ENCODE measurements at places on chromosomes 5 and 9. TPM values are rescaled to one million over a fixed set of nuclear protein-coding genes. Genes with fewer than 3 reads are reported as not detected.
A peak's percentile ranks its signal among the peaks of the same experiment; 100 is the strongest.

The HSPB3 gene
- total RNA-seq: not detected

The RNF180 gene
- total RNA-seq: 7.9 TPM

The ADAMTSL1 gene
- total RNA-seq: 12.3 TPM

The PRRX2 gene
- 112 TPM for total RNA-seq

DNA sequence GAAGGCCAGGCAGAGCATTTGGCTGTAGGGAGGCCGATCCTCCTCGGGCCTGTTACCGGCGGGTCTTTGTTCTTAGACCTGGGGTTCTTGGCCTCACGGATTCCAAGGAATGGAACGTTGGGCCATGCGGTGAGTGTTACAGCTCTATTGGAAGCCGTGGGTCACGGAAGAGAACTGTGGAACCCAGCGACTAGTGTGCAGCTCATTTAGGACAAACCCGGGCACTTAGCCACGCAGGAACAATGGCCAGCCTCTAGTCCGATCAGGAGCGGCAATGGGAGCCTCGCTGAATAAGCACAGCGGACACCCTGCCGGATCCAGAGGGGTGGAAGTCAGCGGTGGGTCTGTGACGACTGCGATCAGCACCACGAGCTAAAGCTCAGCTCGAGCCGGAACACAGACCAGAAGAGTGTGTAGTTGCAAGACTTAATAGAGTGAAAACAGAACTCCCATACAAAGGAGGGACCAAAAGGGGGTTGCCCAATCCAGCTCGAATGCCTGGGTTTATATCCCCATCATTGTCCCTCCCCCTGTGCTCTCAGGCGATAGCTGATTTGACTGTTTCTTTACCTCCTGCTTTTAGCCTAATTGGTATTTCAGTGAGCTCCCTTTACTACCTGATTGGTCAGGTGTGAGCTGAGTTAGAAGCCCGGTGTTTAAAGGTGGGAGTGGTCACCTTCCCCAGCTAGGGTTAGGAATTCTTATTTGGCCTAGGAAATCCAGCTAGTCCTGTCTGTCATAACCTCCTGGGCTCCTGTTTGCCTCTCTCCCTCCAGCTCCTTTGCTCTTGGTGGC lies 53.7 kb upstream of the RPL26L1 start:
- DNase-seq: no peak
- no peaks in the 10 kb centered on the region for H3K27me3 ChIP-seq
- peak overlapping the region; percentile 56 for H3K4me3 ChIP-seq
- peaks cover 70% of the 10 kb centered on the region for H3K4me1 ChIP-seq
- H3K36me3 ChIP-seq: peaks cover 7% of the 10 kb centered on the region
- H3K27ac ChIP-seq: peak overlapping the region; percentile 96

GRCh38 chr5:176629317-176629852 lies 949 bp downstream of the SNCB start:
- DNase-seq: no peak
- H3K4me3 ChIP-seq: peak overlapping the region; percentile 52
- H3K27ac ChIP-seq: no peak overlapping the region
- H3K36me3 ChIP-seq: no peaks in the 10 kb centered on the region
- H3K27me3 ChIP-seq: peaks cover 20% of the 10 kb centered on the region

- H3K4me3 ChIP-seq: no peak overlapping the region
- H3K27me3 ChIP-seq: no peaks in the 10 kb centered on the region
- no peak for DNase-seq
- no peak overlapping the region for H3K27ac ChIP-seq
- no peaks in the 10 kb centered on the region for H3K36me3 ChIP-seq
Measured at GRCh38 chr5:16600946-16601345, 15.9 kb downstream of the RETREG1 start.

GRCh38 chr9:123795336-123795735 lies 134.6 kb downstream of the DENND1A start:
- no peak overlapping the region for H3K27ac ChIP-seq
- no peaks in the 10 kb centered on the region for H3K27me3 ChIP-seq
- H3K4me3 ChIP-seq: no peak overlapping the region
- no peak for DNase-seq

GRCh38 chr5:51398875-51399642 lies 15.8 kb downstream of the ISL1 start:
- H3K27ac ChIP-seq: no peak overlapping the region
- no peaks in the 10 kb centered on the region for H3K27me3 ChIP-seq
- H3K36me3 ChIP-seq: no peaks in the 10 kb centered on the region

DNA sequence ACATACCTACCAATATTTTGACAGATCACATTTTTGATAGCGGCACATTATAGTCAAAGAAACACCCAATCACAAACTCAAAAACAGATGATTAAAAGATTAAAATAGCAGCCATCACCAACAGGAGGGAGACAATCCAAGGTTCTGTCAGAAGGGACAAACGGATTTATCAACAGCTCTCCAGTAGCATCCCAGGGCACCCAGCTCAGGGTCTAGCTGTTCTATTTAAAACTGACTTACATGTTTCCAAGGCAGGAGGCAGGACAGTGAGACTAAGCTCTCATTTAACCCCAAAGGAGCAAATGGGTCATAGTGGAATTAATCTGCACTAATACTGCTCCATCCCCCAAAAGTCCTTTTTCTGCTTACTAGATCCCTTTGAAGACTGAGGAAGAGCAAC lies 3.2 kb downstream of the AGTPBP1 start:
- H3K27me3 ChIP-seq: no peaks in the 10 kb centered on the region
- no peak for DNase-seq
- no peak overlapping the region for H3K27ac ChIP-seq
- no peaks in the 10 kb centered on the region for H3K4me1 ChIP-seq
- no peaks in the 10 kb centered on the region for H3K36me3 ChIP-seq

DNA sequence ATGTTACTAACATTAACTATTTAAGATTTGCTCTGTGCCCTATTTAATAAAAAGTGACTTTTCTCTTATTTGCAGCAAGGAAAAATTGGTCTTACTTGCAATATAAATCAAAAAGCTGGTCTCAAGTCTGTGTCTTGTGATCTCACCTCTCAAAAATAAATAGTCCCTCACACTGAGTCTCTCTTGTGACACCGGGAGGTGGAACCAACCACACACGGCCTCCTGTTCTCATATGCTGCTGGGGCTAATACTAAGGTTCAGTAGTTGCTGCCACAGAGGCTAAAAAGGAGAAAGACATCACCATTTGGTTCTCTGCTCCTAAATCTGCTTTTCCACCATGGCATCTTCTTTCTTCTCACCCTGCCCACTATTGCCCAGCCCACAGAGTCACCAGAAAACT lies 175.8 kb upstream of the FTMT start:
- DNase-seq: no peak
- H3K27ac ChIP-seq: no peak overlapping the region
- H3K4me1 ChIP-seq: no peaks in the 10 kb centered on the region
- no peak overlapping the region for H3K4me3 ChIP-seq

DNA sequence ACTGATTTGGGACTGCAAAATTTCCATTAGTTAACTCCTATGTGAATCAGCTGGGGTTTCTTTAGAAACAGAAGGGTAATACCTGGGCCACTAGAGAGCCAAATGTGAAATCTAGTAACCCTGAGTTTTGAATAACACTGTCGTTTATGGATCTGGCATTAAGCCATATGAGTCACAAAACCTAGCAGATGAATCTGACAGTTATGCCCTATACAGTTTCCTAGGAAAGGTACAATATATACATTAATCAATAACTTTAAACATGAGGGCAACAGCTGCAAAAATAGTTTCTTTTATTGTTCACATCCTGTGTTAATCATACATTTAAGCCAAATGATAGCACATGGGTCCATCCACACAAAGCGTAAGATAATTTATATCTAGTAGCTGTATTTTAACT lies 56.9 kb downstream of the PAM start:
- DNase-seq: no peak
- no peaks in the 10 kb centered on the region for H3K27me3 ChIP-seq
- H3K27ac ChIP-seq: no peak overlapping the region
- H3K4me1 ChIP-seq: peaks cover 23% of the 10 kb centered on the region
- H3K4me3 ChIP-seq: no peak overlapping the region

- no peak for DNase-seq
- H3K4me3 ChIP-seq: peak overlapping the region; percentile 25
- H3K36me3 ChIP-seq: peaks cover 91% of the 10 kb centered on the region
Measured at GRCh38 chr5:149417711-149418368, 38.7 kb upstream of the IL17B start.

- no peak overlapping the region for H3K27ac ChIP-seq
- DNase-seq: no peak
- H3K36me3 ChIP-seq: no peaks in the 10 kb centered on the region
- peaks cover 9% of the 10 kb centered on the region for H3K4me1 ChIP-seq
- no peaks in the 10 kb centered on the region for H3K27me3 ChIP-seq
Measured at GRCh38 chr5:136018814-136019783, 9.7 kb upstream of the TGFBI start.

GRCh38 chr5:91123901-91124300 lies 259.2 kb downstream of the ARRDC3 start:
- no peak overlapping the region for H3K4me3 ChIP-seq
- DNase-seq: no peak
- H3K36me3 ChIP-seq: no peaks in the 10 kb centered on the region
- H3K27ac ChIP-seq: peak overlapping the region; percentile 33
- H3K4me1 ChIP-seq: peaks cover 65% of the 10 kb centered on the region

DNA sequence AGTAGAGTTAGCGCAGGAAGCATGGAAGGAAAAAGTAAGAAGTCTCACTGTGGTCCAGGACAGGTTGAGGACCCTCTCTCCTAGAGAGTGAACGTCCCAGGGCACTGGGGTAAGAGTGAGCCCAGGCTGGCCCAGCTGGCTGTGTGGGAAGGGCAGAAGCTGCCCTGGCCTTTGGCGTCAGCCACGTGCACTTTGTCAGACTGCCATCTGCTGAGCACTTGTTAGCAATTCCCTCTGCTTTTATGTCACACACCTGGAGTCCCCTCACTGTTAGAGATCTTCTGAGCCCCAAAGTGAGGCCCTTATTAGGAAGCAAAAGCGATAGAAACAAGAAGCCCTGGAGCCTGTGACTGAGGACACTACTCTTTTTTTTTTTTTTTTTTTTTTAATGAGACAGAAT lies 79.1 kb downstream of the UGCG start:
- no peaks in the 10 kb centered on the region for H3K36me3 ChIP-seq
- DNase-seq: no peak
- no peaks in the 10 kb centered on the region for H3K27me3 ChIP-seq
- no peak overlapping the region for H3K27ac ChIP-seq
- no peak overlapping the region for H3K4me3 ChIP-seq
- H3K4me1 ChIP-seq: no peaks in the 10 kb centered on the region

DNA sequence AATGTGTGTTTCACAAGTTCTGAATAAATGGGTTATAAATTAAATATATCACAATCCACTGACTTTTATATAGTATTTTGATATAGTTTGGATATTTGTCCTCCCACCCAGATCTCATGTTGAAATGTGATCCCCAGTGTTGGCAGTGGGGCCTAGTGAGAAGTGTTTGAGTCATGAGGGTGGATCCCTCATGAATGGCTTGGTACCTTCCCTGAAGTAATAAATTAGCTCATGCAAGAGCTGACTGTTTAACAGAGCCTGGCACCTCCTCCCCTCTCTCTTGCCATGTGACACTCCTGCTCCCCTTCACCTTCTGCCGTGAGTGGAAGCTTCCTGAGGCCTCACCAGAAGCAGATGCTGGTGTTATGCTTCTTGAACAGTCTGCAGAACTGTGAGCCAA lies 127.9 kb upstream of the PALM2AKAP2 start:
- H3K4me1 ChIP-seq: no peaks in the 10 kb centered on the region
- no peaks in the 10 kb centered on the region for H3K36me3 ChIP-seq
- no peak overlapping the region for H3K27ac ChIP-seq
- no peaks in the 10 kb centered on the region for H3K27me3 ChIP-seq

- no peak overlapping the region for H3K27ac ChIP-seq
- no peak for DNase-seq
- no peaks in the 10 kb centered on the region for H3K36me3 ChIP-seq
- H3K4me1 ChIP-seq: no peaks in the 10 kb centered on the region
- H3K27me3 ChIP-seq: peaks cover 9% of the 10 kb centered on the region
- no peak overlapping the region for H3K4me3 ChIP-seq
Measured at GRCh38 chr5:181054138-181054537, 14.1 kb downstream of the BTNL9 start.

GRCh38 chr9:35714579-35715252 lies 17.3 kb downstream of the TLN1 start:
- DNase-seq: no peak
- no peak overlapping the region for H3K4me3 ChIP-seq
- peak overlapping the region; percentile 74 for H3K27ac ChIP-seq
- no peaks in the 10 kb centered on the region for H3K27me3 ChIP-seq
- no peaks in the 10 kb centered on the region for H3K4me1 ChIP-seq

- H3K4me1 ChIP-seq: no peaks in the 10 kb centered on the region
- H3K27me3 ChIP-seq: no peaks in the 10 kb centered on the region
- H3K4me3 ChIP-seq: peak overlapping the region; percentile 91
- no peaks in the 10 kb centered on the region for H3K36me3 ChIP-seq
- H3K27ac ChIP-seq: peak overlapping the region; percentile 99
Measured at GRCh38 chr9:14313378-14313940, 482 bp downstream of the NFIB start.

Measured in ascending aorta (tissue), 2 donors.